NCI-H345 (cell line): ENCODE measurements at places on chromosomes 5 and 9.

DNA sequence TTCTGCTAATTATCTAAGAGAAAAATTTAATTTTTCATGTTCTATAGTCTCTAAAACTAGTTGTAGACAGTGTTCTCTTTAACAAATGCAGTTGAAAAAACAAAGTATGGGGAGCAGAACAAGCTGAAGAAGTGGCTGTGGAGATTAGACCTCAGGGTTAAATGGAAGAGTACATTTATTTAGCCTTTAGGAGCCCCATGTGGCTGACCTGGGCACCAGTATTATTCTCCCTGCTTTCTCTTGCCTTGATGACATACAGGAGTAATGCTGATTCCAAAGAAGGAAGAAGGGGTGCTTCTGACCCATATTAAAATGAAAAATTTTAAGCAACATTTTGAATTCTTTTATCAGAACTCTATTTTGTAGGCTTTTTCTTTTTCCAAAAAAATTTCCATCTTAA is 312.3 kb upstream of the RIOK2 start:
- no peak for DNase-seq

DNA sequence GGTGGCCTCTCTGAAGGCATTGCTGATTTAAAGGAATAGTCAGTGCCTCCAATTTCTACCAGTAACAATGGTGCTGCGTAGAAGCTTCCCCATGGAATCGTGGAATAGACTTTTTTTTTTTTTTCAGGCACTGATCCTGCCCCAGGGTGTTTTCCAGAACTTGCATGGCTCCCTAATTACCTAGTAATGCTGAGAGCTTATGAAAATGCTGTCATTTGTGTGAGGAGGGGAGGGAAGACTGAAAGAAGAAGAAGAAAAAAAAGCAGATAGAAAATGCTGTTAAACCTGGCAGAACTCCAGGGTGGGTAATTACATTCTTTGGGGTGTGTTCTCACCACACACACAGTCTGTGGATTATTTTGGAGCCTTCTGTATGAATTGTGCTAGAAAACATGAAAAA is 4.8 kb upstream of the GRIA1 start:
- peak; percentile 22 for DNase-seq

DNA sequence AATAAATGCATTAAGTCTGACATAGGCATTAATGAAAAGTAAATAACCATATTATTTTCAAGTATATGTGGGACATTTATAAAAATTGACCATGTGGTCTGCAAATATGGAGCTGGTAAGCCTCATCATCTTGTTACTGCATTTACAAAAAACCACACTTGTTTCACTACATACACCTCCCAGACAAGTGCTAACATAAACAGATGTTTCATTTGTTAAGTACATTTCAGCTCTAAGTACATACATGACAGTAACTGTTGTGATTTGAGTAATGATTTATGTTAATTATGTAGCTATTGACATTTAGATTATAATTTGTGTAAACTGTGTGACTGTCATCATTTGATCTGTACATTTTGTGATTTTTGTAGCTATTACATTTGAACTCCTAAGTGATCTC is 13.9 kb downstream of the IDNK start:
- no peak for DNase-seq

GRCh38 chr9:89160806-89161205 is 17.8 kb downstream of the SHC3 start:
- DNase-seq, result no peak

DNA sequence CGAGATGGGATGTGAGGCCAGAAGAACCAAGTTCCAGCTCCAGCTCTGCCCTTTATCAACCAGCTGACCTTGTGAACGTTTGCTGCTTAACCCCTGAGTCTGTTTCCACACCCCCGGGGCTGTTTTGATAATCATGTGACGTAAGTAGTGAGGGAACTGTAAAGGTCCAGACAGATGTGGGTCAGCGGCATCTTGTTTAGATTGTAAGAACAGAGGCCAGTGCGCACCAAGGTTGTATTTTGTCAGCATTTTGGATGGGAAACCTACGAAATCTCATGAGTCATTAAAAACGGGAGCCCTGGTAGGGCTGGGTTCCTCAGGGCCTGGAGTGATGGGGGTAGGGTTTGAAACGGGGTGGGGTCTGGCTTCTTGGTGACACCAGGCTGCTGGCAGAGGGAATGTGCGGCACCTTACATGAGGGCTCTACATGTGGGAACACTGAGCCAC is 13.8 kb upstream of the COL15A1 start:
- no peak for DNase-seq

DNA sequence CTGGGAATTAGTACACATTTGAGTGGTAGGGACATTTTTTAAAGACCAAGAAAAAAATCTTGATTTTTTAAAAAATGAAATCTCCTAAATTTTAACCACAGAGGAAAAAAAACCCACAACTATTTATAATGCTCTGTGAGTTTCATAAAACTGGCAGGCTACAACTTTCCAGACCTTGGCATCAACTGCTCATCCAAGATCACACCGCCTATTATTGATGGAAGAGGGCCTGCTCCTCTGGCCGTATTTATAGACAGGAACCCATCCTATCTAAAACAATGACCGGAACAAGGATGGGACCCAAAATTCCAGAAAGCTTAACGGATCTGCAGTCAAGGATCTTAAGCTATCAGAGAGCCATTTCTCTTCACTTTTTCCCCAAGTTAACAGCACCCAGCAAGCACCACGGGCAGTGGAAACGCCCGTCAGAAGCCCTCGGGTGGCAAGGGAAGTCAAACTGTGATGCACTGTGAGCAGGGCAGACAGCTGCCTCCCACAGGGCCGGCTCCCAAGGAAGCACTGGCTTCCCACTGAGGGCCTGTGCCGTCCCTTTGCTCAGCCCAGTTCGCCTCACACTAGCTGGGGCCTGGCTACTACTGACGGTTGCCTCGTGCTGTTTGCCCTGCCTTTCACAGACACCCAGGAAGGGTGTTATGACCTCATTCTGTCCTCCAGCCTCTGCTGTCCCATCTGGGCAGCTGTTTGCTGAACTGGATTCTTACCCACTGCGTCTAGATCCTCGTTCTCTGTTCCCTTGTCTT is 62.8 kb downstream of the CDC14B start:
- no peak for DNase-seq

DNA sequence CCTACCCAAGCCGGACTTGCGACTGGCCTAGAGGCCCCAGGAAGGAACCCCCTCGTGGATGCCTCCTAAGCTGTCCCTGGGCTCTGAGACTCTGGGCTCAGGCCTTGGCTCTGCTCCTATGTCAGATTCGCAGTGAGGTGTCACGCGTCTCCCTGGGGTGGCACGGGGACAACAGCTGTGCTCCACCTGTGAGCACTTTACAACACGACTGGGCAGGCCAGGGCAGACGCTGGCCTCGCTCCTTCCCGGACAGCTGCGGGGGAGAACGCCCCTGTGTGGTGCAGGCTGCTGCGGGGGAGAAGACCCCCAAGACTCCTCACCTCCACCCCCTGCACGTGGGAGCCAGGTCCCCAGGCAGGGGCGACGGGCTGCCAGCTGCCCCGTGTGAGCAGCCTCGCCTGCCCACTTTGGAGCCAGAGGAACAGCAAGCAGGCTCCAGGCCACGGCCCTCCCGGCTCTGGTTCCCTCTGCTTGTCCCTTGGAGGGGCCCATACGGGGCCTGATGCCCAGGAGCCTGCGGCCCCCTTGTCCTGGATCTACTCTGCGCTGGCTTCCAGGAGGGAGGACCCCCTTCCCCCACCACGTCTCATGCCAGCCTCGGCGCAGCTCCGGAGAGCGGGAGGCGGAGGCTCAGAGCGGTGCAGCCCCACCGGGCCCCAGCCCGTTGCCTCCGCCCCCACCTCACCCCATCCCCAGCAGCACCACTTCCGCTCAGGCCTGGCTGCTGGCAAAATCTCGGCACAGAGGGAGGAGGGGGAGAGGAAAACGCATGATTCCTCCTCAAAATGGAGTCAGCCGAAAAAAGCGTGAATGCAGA is 36.0 kb downstream of the SARDH start:
- DNase-seq, result peak; percentile 44

DNA sequence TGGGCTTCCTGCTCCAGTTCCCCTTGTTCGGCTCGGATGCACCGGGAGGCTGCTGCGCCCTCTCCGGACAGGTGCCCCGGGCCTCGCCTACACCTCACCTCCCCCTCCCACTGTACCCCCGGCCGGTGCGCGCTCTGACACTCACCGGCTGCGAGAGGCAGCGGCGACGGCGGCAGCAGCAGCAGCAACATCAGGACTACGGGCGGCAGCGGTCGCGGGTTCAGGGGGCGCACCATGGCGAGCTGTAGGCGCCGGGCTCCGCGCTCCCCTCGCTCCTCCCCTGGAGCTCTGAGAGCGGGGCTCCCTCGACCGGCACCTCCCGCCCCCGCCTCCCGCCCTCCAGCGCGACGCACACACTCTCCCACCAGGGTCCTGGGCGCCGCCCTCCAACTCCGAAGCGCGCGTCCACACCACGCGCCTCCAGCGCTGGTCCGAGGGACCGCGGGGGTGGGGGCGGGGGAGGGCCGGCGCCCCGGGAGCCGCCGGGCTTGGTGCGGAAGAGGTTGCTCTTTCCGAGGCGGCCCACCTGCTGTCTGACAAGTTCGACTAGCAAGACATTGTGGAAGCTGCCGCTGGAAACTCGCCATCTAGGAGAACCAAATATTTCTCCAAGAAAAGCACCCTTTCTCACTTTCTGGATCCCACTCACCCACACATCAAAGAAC is at the start of gene GFRA3:
Gene GFRA3 (minus strand): TSS at position 433 of the 665 bp plus-strand sequence. CDS start 197 bp downstream, at position 236.
- no peak for DNase-seq

DNA sequence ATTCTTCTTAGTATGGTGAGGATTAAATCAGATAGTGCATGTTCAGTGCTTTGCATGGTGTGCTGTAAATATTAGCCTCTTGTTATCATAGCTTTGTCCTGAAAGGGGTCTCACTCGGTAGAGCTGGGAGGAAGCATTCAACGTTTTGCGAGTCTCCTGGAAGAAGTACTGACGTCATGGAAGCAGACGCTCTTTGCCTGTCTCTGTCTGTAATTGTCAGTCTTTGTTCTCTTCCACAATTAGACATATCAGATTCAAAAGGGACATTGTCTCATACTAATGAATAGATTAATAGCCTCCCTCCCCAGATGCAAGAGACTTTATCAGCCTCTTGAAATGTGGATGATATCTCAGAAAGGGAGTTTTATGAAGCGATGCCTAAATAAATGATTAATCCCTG is 91.8 kb upstream of the CXCL14 start:
- no peak for DNase-seq

DNA sequence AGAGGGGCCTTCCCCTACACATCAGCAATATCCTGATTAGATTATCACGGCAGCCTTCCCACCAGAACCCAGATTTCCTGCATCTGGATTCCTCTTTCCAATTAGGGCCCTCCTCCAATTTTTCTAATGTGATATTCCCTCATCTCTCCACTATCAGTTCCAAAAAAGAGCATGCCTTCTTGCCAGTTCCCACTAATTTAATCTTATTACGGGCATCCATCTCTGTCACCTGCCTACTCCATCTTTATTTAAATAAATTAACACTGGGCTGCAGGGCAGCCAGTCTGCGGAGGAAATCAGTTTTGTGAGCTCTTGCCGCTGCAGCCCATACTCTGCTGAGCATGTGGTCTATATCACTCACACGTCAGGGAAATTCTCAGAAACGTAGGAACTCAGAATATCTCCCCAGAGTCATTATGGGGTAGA is 16.6 kb upstream of the FBP2 start:
- DNase-seq, result no peak

GRCh38 chr9:124017929-124018729 is 6.6 kb downstream of the LHX2 start:
- DNase-seq, result no peak

DNA sequence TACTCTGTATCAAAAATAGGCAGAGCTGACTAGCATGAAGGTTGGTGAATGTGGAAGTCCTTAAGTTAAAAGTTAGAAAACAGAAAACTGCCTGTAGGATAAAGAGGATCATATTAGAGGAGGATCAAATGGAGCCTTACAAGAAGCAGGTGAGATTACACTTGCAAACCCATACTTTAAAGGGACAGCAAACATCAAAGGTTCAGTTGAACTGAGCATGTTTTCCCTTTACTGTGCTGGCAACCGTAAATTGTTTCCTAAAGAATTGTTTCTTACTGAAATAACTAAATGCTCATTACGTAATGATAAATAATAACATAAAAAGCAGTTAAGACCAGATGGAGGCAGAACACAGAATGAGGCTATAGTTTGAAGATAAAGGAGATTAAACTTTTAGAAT is 465.3 kb upstream of the FTMT start:
- no peak for DNase-seq

GRCh38 chr5:39146831-39147540 is 72.4 kb downstream of the FYB1 start:
- no peak for DNase-seq

DNA sequence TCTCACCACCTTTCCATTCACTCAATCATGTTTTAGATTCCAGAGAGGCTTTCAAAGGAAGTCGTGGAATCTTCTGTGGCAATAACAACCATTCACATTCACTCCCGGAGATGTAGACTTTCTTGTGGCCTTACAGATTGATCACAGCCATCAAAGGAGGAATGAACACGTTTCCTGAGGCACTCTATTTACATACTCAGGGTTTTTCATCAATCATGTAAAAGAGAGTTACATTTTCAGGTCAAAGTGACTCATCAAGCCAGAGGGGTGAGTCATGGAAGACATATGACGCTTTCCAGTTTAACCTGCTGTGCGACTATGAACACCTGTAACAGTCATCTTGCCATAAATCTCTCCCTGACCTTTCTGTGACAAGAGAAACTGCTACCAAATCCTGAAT is 39.3 kb upstream of the RAD23B start:
- DNase-seq, result peak; percentile 24

GRCh38 chr5:149610589-149611255 is 29.4 kb downstream of the ARHGEF37 start:
- DNase-seq, result no peak
